ENCODE measurements at places on chromosomes 6 and 20.

DNA sequence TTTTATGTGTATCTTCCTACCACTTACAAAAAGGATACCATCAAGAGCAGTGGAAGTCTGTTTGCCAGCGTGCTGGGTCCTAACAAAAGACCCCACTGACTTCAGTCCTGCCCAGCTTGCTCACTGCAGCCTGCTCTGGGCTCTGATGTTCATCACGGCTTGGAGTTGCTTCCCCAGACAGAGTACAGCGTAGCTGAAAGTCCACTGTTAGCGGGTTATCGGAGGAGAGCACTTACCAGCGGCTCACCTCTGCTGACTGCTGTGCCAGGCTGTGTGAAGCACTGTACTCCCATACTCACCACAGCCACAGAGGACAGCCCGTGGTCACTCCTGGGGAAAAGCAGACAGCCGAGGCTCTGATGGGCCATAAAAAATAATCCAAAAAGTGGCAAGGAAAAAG lies 40.2 kb downstream of the CTCFL start:
- peak; percentile 10 for DNase-seq

DNA sequence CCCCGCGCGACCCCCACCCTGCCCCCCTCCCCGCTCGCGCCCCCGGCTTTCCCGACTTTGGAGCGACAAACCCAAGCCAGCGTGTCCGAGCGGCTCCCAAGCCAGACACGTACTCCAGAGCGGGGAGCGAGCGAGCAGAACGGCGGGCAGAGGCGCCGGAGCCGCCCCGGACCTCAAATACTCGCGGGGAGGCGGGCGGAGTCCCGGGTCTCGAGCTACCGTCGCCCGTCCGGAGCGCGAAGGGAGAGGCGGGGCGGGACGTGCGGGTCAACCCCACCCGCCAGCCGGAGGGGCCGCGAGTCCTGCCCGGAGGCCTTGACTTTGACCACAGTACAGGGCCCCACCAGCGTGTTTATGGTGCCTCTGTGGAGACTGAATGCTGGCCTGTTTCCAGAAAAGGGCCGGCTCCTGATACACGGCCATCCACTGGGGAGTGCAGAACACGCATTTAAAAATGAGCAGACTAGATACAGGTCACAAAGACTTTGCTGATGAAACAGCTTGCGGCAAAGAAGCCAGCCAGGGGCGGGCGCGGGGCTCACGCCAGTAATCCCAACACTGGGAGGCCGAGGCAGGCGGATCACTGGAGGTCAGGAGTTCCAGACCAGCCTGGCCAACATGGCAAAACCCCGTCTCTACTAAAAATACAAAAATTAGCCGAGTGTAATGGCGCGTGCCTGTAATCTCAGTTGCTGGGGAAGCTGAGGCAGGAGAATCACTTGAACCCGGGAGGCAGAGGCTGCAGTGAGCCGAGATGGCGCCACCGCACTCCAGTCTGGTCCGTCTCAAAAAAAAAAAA lies at the start of gene SERPINB6:
SERPINB6 (minus strand) TSS at position 148 of the 799 bp plus-strand sequence. CDS start 12,235 bp downstream, outside the sequence.
- DNase-seq = peak; percentile 81

DNA sequence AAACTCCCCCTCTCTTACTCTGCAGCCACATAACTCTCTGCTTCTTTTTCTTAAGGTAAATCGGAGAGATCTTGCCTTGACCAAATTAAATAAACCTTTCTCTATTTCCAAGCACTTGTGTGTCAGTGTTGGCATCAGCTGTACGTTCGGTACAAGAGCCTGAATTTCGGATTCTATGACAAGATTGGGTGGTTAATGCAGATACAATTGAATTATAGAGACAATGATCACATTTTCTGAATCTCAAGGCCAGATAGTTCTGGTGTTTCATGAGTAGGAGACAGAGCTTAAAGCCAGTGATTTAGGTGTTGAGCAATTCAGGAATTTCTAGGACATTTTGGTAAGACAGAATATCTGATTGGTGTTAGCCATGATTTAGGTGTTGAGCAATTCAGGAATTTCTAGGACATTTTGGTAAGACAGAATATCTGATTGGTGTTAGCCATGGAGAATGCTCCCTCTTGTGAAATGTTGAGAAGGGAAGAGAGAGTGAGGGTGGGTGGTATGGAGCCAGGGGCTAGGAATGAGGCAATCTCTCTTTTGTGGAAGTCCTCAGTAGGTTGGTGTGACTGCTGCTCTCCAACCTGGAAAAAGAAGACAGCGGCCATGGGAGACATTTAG lies 5.1 kb downstream of the SPINT3 start:
- no peak for DNase-seq

DNA sequence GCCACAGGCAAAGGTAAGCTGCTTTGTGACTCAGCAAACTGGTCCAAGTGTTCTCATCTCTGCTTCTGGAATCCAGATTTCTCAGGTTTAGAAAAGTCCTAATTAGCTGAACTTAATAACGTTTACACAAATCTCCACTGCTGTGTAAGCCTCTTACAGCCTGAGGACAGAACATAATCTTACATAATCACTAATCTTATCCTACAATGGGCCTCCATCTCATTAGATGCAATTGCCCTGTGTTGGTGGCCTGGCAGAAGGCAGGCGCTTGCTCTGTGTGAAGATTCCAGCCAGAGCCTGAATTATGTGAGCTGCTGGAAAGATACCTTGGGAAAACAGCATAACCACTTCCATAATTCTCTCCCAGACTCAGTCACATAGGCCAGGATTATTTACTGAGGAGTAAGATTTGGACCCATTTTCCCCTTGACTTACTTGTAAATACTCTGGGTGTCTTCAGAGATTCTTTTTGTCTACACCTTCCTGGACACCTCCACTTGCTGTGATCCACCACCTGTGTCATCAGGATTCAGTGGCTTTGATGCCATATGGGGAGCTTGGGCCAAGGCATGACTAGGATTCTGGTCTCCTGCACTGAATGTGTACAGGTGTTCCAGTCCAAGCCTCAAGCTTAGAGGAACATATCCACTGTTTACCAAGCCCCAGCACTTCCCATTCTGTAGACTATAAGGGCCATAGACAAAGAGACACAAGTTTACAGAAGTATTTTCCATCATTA lies 104.4 kb downstream of the C6orf118 start:
- DNase-seq = no peak

- DNase-seq = no peak
Measured at GRCh38 chr6:18119236-18119635, 3.2 kb downstream of the NHLRC1 start.

DNA sequence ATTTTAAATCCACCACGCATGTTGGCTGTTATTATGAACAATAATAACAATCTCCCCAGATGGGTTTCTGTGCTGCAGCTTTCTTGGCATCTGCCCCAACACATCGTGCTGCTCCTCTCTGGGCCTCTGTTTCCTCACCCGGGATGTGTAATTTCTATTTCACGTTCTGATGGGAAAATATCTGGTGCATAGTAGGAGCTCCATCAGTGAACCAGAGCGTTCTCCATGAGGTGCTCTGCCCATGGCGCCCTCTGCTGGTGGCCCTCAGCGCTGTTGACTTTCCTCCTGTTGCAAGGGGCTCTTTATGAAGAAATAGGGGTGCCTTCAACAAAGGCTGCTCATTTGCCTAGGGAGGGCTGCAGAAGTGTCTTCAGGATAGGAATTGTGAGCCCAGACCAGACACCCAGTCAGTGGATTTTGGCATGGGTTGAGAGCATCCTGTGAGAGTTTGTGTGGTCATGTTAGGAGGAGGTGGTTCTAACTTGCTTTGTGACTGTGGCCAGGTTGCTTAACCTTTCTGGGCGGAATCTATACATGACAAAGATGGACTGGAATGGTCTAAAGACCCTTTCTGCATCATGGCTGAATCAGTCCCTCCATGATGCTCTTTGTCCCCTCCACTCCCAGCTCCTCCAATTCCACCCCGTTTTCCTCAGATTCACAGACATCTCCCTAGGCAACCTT lies 8.1 kb downstream of the SCRT2 start:
- DNase-seq = peak; percentile 65

GRCh38 chr6:10558565-10558964 lies 37.4 kb downstream of the GCNT2 start:
- DNase-seq = no peak

GRCh38 chr6:16405375-16405774 lies 167.0 kb downstream of the GMPR start:
- DNase-seq = no peak

DNA sequence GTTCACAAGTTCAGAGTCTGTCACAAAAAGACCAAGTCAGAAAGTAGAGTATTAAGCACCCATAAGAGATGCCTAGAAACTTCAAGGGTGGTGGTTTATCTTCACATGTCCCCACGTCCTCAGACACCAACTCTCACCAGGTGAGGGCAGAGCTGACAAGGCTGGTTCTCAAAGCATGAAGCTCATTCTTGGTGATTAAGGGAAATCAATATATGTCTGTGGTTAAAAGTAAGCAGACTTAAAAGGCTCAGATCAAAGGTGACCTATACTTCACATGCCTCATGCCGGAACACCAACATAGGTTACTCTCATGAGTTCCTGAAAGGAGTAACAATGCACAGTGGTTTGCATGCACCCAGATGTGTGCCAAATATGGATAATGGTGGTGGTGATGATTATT lies 27.0 kb downstream of the IL17A start:
- DNase-seq = no peak

DNA sequence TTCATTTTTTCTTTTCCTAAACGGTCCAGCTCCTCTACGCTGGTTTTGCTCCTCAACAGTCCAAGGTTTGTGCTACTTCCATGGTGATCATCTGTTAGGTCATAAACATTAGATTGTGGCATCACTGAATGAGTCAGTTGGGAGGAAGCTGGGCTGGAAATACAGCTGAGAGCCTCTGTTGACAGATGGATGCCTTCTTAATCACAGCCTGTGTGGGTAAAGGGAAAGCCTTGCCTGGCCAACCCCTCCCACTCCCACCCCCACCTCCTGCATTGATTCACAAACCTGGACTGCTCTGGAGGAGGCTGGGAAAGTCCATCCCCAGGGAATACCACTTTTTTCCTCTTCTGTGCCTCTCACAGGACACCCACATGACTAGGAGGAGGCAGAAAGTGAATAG lies 180.6 kb upstream of the CCN2 start:
- no peak for DNase-seq

- peak; percentile 72 for DNase-seq
Measured at GRCh38 chr20:19661717-19662636, 96.1 kb upstream of the RIN2 start.

DNA sequence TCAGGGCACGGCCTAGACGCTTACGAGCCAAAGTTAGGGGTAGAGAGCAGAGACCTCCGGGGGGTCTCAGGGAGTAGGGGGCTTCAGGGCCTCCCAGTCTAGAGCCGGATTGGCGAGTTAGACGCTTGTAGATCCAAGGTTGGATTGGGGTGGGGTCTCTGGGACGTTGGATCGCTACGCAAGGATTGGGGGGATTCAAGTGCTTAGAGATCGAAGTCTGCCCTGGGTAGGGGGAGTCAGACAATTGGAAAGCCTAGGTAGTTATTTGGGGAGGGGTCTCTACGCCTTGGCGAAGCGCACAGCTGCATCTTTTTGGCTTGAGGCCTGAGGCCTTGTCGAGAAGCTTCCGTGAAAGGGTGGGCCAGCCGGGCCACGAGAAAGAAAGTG lies 469 bp downstream of the STX16 start:
- DNase-seq = no peak

DNA sequence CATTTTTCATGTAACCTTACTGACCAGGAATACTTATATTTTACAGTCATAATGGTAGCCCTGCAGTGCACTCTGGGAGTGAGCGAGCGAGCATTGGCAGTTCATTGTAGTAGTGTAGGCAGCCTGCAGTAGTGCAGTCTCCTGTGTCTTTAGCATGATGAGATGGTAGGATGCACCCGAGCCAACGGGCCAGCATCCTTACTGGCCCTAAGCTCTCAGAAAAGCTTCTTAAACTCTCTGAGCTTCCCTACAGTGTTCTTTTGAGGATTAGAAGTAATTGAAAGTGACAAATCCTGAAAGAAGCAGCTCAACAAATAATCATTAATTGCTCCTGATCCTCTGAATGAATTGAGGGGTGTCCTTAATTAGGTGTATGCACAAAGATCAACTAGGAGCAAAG lies 20.9 kb downstream of the SLC9A8 start:
- no peak for DNase-seq

- DNase-seq = no peak
Measured at GRCh38 chr20:37416848-37417616, 71.1 kb downstream of the SRC start.

DNA sequence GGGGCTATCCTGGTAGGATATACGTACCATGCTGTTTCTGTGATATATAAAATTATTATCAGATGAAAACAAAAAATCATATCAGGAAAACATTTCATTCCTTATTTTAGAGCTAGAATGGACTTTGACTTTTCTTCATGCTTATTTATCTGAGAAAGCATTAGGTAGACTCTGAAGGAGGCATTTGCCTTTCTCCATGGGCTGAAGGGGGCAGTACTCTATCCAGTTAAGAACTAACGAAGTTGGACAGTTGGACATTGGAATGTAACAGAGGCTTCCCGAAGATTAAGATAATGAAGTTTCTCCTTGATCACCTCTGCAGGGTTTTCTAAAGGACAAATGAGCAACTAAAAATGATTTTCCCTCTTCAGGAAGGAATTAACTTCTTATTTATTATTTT lies 233.9 kb downstream of the SAMD5 start:
- DNase-seq = no peak

- DNase-seq = no peak
Measured at GRCh38 chr6:11878029-11878428, 99.4 kb upstream of the ADTRP start.
